ENCODE measurements at places on chromosomes 1 and 21.

DNA sequence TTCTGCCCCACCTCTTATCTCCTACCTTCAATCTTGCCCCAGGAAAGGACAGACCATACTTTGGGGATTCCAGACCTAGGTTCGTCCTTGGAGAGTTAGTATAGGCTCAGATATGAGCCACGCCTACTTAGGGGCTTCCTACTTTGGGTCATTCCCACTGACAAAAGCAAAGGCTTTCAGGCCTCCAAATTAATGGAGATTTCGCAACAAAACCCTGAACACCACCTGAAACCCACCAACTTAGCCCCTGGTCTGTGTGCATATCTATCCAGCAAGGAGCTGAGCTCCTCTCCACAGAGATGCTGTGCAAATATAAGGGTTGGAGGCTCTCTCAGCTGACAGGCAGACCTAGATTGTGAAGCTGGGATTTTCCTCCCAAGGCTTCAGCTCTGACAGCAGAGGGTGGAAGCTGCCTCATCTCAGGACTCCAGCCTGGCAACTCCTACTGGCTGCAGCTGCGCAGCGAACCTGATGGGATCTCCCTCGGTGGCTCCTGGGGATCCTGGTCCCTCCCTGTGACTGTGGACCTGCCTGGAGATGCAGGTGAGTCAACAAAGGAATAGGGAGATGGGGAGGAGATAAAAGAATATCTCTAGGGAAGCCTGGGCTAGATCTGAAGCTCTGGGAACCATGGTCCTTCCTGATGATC lies 2.1 kb downstream of the MPL start:
- DNase-seq: no peak

DNA sequence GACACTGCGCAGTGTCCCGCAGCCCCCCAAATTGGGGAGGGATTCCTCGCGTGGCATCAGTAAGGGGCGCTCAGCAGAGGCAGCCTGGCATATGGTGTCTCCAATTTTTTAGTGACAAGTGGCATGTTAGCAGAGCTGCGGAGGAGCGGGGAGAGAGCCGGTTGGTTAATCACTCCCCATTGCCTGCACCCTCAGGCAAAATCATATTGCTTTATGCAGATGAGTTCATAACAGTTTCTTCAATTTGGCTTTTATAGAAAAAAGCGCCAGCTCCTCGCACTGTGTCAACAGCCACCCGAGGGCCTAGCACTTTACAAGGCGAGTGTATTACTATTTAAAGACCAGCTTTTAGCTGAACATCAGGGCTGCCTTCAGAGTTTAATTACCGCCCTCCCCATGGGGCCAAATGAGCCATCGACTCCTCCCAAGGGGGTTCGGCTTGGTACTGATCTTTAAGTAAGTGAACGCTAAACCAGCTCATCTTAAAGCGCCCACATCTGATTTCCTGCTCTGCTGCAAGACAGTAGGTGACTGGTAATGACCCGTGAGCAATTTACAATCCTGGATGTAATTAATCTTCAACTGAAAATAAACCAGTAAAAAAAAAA lies 298.9 kb downstream of the DSCAM start:
- no peak for DNase-seq

GRCh38 chr1:38881487-38881886 lies at the start of gene GJA9:
TSS of gene GJA9 (minus strand) at chr1:38881587. CDS start at chr1:38876098, 5,489 bp downstream.
- DNase-seq: no peak

DNA sequence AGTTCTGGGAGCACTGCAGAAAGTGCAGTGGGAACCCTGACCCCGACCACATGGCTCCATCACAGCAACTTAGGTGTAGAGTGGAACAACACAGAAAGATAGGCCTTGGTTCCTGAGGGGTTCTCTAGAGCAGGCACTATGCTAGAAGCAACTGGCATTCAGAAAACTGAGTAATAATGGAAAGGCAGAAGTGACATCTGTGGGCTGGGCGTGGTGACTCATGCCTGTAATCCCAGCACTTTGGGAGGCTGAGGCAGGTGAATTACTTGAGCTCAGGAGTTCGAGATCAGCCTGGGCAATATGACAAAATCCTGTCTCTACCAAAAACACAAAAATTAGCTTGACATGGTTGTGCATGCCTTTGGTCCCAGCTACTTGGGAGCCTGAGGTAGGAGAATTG lies 5.3 kb downstream of the MRPS15 start:
- no peak for DNase-seq
